ENCODE measurements at places on chromosomes 6 and 20.
A peak's percentile ranks its signal among the peaks of the same experiment; 100 is the strongest.

GRCh38 chr20:19765913-19766312, 7.9 kb downstream of the RIN2 start:
- DNase-seq, result no peak

DNA sequence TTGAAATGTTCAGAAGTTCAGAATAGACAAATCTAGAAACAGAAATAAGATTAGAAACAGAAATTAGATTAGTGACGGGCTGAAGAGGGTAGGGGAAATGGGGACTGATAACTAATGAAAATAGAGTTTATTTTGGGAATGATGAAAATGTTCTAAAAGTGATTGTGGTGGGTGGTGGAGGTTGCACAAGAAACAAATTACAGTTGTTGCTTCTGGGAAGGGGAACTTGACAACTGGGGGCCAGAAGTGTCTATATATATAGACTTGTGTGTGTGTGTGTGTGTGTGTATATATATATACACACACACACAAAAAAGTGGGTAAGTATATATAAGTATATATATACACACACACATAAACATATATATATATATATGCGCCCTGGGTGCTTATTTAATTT, 86.5 kb upstream of the RREB1 start:
- DNase-seq, result no peak

DNA sequence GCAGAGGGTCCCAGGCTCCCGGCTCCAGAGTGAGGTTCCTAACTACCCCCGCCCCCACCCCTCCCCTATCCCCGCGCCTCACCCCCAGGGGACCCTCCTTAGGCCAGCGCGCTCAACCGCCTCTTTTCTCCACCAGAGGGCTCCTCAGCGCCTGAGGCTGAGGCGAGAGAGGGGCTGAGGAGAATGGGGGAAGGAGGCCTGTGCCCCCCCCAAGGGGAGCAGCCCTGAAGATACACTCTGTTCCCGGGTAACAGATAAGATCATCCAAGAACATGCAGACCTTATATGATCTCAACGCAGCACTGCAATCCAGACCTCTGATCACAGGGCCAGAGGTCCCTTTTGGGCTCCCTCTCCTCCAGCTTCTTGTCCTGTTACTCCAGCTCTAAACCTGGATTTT, 43.3 kb upstream of the MRPS10 start:
- peak; percentile 37 for DNase-seq

- peak; percentile 99 for DNase-seq
Measured at GRCh38 chr6:16769131-16769985, 8.1 kb upstream of the ATXN1 start.

DNA sequence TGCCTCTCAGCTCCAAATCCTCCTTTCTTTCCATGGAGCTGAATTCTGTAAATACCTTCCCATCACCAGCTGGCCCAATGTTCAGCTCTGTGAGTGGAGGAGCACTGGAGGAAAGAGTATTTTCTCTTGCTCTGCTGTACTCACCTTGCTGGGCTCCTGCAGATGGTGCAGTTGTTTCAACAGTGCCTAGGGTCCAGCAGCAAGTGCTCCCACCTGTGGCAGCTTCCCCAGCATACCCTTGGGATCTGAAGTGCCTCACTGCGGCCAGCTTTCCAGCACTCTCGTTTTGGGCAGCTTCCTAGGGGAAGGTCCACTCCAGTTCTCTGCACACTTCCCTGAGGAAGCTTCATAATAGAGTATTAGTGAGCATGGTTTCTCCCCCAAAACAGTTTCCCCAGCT, 170.9 kb downstream of the ARHGAP18 start:
- no peak for DNase-seq

GRCh38 chr6:100096341-100096740, 102.3 kb upstream of the MCHR2 start:
- DNase-seq, result no peak

DNA sequence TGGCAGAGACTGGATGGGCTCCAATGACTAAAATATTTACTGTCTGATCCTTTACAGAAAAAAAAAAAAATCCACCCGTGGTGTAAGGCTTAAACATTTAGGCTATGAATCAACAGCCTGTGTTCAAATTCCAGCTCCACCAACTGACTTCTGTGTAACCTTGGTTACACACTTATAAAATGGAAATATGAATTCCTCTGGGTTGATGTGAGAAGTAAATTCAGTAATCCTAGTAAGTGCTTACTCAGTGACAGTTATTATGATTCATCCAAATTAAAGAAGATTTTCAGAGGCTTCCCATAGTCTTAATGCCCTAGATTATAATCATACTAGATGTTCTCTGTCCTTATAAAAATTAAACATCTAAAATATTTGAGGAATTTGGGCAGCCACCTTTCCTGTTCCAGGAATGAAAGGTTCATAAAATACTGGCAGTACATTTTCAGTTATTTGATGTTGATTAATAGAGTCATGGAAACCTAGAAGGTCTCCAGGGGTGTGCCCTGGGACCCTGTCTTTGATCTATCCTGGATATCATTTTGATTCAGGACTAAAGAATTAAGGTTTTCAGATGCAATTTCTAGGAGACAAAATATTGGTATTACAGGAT, 180.3 kb upstream of the ZNF217 start:
- DNase-seq, result peak; percentile 99

GRCh38 chr6:116451916-116452315, 9.3 kb upstream of the CALHM6 start:
- DNase-seq, result no peak

GRCh38 chr20:6686171-6686570, 81.3 kb upstream of the BMP2 start:
- no peak for DNase-seq

DNA sequence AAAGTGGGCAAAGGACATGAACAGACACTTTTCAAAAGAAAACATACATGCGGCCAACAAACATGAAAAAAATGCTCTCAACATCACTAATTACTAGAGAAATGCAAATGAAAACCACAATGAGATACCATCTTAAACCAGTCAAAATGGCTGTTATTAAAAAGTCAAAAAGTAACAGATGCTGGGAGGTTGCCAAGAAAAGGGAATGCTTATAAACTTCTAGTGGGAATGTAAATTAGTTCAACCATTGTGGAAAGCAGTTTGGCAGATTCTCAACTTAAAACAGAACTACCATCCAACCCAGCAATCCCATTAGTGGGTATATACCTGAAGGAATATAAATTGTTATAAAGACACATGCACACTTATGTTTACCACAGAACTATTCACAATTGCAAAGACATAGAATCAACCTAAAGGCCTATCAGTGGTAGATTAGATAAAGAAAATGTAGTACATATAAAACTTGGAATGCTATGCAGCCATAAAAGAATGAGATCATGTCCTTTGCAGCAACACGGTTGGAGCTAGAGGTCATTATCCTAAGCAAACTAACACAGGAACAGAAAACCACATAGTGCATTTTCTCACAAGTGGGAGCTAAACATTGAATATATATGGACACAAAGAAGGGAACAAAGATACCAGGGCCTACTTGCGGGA, 16.3 kb downstream of the CENPQ start:
- no peak for DNase-seq

- DNase-seq, result no peak
Measured at GRCh38 chr6:132805548-132805947, 7.1 kb upstream of the SLC18B1 start.

DNA sequence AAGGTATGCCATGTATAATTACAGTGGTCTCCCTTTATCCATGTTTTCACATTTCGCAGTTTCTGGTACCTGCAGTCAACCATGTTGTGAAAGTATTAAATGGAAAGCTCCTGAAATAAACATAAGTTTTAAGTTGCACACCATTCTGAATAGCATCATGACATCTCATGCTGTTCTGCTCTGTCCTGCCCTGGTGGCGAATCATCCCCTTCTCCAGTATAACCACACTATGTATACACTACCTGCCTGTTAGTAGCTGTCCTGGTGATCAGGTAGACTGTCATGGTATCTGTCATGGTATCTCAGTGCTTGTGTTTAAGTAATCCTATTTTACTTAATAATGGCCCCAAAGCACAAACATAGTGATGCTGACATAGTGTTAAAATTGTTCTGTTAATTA, 97.1 kb downstream of the ZFAND3 start:
- DNase-seq, result no peak

GRCh38 chr20:32240205-32240604, 32.5 kb downstream of the POFUT1 start:
- no peak for DNase-seq

GRCh38 chr6:67880939-67881705, 754.0 kb upstream of the ADGRB3 start:
- peak; percentile 4 for DNase-seq

DNA sequence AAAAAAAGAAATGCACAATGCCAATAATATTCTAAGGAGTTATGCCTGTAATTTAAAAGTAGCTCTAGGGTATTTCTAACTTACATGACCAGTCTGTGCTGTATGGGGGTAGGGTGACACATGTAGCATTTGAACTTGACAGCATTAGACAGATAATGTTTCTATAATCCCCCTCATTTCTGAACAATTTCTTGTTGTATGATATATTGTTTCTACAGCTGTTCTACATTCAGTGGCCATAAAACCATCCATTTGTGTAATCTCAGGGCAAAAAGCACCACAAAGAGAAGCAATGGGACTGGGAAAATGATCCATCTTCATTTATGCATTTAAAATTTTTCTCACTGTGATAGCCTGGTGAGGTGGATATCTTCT, 767.8 kb downstream of the TFAP2A start:
- DNase-seq, result no peak

GRCh38 chr6:136783495-136784270, 8.6 kb downstream of the MAP3K5 start:
- no peak for DNase-seq

DNA sequence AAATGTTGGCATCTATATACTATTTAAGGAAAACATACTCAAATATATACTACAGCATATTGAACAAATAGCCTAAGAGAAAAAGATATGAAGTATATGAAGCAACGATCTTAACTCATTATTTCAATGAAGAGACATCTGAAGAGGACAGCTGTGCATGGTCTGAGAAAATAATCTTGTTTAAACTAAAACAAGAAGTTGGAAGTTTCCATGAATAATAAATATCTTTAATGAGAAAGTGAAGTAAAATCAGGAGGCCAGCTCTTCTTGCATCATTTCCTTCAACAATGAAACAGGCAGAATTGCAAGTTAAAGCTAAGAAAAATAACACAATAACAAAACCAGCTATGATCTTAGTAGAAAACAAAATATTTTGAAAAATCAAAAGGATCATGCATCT, 1265.4 kb upstream of the MAP3K7 start:
- DNase-seq, result no peak

DNA sequence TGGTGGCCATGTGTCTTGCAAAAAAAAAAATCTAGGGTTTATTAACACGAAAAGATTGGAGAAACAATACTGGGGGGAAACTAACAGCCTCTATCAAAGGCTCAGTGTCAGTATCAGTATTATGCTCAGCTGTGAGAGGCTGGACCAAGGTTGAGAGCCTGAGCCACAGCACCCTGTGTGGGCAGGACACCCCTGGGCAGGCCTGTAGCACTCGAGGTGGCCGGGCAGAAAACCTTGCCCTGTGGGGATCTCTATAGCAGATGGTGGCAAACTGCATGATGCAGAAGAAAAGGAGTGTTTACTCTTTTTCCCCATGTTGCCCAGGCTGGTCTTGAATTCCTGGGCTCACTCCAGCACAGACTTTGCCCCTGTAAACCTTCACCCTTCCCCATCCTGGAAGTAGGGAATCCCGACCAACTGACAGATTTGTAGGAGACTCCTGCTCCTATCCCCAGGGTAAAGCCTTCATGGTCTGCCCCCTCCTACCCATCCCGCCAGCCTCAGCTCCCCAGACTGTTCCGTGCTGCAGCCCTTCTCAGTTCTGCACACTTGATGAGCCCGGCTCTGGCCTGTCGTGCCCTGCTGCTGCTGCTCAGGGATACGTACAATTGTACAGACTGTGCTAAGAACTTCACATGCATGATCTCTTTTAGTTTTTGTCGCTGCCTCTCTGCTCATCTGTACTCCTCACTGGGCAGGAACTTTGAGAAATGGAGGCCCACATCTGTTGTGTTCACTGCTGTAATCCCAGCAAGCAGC, 8.0 kb upstream of the KIFC1 start:
- DNase-seq, result no peak

GRCh38 chr20:10761232-10761631, 87.4 kb upstream of the JAG1 start:
- peak; percentile 60 for DNase-seq

DNA sequence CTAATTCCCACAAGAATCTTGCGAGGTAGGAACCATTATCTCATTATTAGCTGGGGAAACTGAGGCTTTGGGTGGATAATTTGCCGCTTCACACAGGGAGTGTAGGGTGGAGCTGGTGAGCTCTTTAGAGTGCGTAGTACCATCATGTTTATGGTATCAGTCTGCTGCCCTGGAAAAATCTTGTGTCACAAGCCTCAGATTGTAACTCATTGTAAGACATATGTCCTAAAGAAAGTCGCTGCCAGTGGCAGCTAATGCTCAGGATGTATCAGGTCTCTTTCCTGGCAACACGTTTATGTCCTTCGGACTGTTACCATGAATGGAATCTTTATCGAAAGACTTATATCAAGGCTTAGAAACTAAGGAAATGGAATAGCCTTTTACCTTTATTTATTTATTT, 1.9 kb downstream of the ZFAND3 start:
- DNase-seq, result no peak

- DNase-seq, result no peak
Measured at GRCh38 chr6:25369433-25370177, 90.4 kb downstream of the CARMIL1 start.

GRCh38 chr6:55957961-55958422, 82.6 kb upstream of the BMP5 start:
- peak; percentile 75 for DNase-seq

GRCh38 chr6:11852061-11852651, 73.6 kb upstream of the ADTRP start:
- no peak for DNase-seq

GRCh38 chr6:130132286-130132701, 90.5 kb downstream of the SAMD3 start:
- DNase-seq, result no peak

- DNase-seq, result no peak
Measured at GRCh38 chr6:79782792-79783580, 151.9 kb downstream of the SH3BGRL2 start.
